ENCODE measurements at places on chromosomes 13 and 19.

GRCh38 chr19:55697698-55698097 is 22.7 kb downstream of the EPN1 start:
- DNase-seq, result no peak

DNA sequence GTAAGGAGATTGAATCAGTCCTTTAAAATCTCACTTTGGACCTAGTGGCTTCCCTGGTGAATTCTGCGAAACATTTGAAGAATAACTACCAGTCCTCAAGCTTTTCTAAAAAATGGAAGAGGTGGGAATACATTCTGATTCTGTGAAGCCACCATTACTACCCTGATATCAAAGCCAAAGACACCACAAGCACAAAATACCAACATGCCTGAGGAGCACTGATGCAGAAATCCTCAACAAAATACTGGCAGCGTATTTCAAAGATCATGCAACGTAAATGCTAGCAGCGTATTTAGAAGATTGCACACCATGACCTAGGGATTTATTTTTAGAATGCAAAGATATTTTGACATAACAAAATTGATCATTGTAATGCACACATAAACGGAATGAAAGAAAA is 14.4 kb downstream of the ATP4B start:
- DNase-seq, result no peak

DNA sequence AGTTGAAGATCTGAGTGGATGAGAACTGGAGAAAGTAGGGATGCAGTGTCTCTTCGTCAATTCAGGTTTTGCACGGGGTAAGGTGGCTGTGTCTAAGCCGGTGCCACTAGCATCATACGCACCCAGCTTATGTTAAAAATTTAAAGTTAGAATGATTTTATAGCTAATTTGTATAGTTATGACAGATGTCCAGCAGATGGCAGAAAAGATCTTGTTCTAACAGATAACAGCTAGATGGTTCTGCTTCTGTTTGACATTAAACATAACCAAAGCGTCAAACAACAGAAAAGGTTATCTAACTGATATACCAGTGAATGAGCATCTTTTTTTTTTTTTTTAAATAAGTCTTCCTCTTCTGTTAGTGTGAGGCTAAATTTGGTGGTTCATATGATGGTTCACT is 18.8 kb upstream of the EDDM13 start:
- no peak for DNase-seq

GRCh38 chr13:114031631-114032030 is 57.8 kb upstream of the C13orf46 start:
- no peak for DNase-seq

DNA sequence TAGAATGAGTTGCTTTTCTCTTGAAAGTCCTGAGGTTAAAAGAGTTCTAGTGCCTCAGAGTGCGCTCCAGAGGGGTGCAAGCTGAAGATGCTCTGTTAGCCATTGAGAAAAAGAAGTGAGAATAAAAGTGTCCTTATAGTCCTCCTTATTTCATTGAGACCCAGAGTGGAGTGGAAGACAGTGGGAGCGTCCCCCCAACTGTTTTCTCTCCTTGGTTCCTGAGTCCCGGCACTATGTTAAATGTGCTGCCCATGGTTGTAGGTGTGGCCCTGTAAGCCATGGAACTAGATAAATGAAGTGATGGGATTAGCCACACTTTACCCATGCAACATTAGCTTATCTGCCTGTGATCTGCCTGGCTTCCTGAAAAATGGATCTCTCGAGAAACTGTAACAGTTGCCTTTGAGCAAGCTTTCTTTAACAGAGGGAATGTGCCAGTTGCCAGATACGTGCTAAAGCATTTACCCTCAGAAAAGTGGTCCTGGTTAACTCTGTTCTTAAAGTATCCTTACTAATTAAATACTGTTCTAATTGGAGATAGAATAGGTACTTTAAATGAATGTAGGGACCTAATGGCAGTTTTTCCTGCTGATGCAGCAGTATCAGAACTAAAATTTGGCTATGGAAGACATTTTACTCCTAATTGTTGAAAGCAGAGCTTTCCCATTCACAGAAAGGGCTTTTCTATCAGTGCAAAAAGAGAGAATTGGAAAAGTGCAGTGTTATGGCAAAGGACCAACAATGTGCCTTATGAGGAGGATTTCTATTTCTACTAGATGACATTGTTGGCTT is 21.4 kb upstream of the PSG9 start:
- peak; percentile 37 for DNase-seq

GRCh38 chr19:852136-853013 is at the start of gene ELANE:
Gene ELANE (plus strand): TSS chr19:852303. CDS start chr19:852329, 26 bp downstream.
- DNase-seq, result no peak

GRCh38 chr19:55694656-55695491 is 19.8 kb downstream of the EPN1 start:
- no peak for DNase-seq

- DNase-seq, result no peak
Observed at GRCh38 chr19:39038098-39038497, 5.7 kb upstream of the FBXO27 start.

Data from stimulated activated naive CD8-positive, alpha-beta T cell treated with anti-CD3 and anti-CD28 coated beads, Interleukin-15, Interleukin-2, amounts not matched to agents 100 U/mL and 50 U/mL, for 24 hours (primary cell).